Stimulated activated naive CD4-positive, alpha-beta T cell treated with Interleukin-2 at 50 U/mL for 16 hours (primary cell): ENCODE measurements at places on chromosomes 2 and 18.

DNA sequence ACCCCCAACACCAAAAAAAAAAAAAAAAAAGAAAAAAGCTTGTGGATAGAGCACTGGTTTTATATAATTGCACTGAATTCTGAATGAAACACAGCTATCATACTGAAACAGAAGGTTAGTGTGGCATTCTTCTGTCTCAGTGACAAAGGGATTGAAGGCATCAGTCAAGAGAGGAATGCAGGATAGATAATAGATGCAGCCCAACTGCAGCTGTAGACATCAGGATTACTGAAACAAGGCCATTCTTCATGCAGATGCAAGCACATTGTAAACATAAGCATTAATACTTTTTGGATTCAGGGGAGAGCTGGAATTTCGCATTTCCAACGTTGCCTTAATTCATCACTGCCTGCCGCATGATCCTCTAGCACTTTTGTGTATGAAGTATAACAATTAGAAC is 897.4 kb upstream of the KLHL29 start:
- no peak for DNase-seq

GRCh38 chr18:79829136-79829854 is 31.6 kb downstream of the KCNG2 start:
- DNase-seq, result no peak

- no peak for DNase-seq
These were observed 170.1 kb downstream of the RPRM start for GRCh38 chr2:153308466-153308865.

- no peak for DNase-seq
These were observed 25.7 kb upstream of the B3GNT7 start for GRCh38 chr2:231369580-231370428.

DNA sequence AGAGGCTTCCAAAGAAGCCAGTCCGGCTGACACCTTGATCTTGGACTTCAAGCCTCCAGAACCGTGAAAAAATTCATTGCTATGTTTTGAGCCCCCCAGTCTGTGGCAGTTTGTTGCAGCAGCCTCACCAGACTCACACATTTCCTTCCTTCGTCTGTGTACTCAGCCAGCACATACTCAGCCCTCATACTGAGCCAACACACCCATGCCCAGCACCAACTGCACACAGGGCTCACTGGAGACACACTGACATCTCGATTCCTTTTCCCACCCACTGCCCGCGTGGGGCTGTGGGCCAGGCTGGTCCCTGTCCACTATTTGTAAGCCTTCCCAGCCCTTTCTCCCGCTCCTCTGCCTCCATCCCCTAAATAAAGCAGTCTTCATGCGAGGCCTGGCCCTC is 24.1 kb upstream of the NMUR1 start:
- DNase-seq, result no peak

GRCh38 chr2:48695991-48696390 is 59.5 kb downstream of the LHCGR start:
- DNase-seq, result no peak

DNA sequence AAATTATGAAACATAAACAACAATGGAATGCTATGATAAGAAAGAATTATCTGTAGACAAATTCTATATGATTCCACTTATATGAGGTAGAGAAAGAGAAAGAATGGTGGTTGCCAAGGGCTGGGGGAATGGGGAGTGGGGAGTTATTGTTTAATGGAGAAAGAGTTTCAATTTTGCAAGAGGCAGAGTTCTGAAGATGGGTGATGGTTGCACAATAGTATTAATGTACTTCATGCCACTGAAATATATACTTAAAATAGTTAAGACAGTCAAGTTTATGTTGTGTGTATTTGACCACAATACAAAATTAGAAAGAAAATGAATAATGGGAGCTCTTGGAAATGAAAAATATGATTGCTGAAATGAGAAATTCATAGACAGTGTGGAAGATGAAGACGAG is 22.6 kb upstream of the FAM117B start:
- no peak for DNase-seq

- DNase-seq, result no peak
These were observed 144.8 kb downstream of the ARHGAP28 start for GRCh38 chr18:6874315-6874714.

DNA sequence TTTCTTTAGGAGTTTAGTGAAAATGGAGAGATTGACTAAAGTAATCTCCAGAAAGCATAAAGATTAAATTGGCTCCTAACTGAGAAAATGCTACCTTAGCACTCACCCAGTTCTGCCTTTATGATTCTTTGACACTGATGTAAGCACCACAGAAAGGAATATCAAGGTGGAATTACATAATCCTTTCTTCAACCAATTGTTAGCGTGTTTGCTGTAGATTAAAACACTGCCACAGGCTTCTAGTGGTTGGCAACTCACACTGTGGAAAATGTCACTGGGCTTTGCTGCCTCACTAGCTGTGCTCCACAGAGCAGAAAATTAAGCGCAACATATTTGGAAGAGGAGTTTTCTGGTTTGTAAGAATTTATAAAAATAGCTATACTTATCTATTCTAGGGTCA is 104.1 kb downstream of the DLGAP1 start:
- DNase-seq, result no peak

DNA sequence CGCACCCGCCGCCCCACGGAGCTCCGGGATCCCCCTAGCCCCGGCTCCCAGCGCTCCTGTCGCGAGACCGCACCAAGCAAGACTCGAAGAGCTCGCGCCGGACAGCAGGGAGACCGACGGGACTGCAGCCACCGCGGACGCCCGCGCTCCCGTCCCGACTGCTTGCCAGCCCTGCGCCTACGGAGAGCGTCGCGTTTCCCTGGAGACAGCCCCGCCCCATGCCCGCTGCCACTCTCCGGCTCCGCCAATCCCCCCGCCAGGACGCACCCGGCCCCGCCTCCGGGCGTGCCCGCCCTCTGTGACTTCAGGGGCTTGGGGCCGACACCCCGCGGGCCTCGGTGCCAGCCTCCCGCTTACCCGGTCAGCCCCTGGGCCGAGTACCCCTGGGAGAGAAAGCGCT is at the start of gene ANKMY1:
Gene ANKMY1, minus strand, starts transcription at position 181 of the 400 bp plus-strand sequence. CDS start 653 bp downstream, outside the sequence.
- DNase-seq, result peak; percentile 50

DNA sequence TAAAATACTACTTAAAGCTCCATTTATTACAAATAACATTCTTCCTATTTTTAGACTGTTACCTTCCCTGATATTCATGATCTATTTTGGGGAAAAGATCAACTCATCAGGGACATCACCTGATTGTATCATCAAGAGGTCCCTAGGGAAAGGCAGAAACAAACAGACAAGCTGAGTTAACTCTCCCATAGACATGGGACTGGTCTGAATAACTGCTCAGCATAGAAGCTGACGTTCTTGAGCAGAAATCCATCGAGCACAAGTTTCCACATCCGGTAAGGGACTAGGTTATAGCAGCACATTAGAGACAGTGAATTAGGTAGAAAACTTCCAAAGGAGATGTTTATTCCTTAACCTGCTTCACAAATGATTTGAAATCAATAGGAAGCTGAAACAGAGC is 1100.4 kb upstream of the SLC39A10 start:
- DNase-seq, result no peak

- DNase-seq, result no peak
These were observed 56.7 kb upstream of the MSTN start for GRCh38 chr2:190119257-190119656.

DNA sequence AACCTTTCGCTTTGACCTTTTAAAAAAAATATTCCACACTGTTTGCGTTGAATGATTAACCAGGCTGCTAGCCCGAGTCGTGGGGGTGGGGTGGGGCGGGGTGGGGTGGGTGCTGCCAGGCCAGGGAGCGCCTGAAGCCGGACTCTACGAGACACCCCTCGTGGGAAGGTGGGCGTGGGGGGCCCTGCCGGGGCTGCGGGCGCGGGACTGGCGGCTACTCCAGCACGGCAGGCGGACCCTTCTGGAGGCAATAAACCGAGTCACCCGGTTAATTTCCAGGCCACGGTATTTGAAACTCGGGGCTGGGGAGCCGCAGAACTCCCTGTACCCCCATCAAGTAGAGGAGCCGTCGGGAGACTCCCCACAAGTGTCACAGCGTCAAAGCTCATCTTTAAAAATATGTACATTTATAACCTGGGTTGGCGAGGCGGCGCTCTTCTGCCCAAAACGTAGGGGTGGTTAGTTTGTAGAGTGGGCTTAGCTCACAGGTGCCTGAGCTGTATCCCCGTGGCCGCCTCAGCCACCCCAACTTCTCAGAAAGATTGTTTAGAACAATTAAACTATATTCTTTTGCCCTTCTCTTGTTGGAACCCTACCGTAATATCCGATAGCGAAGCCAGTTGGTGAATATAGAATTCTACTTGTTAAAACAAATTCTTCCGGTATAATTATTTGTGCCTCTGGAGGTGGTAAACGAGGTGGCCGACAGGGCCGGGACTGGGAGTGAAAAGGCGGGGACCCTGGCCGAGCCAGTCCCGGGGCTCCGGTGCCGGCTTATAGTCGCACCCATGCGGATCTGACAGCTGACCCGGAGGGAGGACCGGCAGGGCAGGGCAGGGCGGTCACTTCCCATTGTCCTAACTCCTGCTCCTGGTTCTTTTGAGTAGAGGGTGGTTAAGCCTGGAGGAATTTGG is 1.4 kb downstream of the B3GNT2 start:
- DNase-seq, result peak; percentile 35

DNA sequence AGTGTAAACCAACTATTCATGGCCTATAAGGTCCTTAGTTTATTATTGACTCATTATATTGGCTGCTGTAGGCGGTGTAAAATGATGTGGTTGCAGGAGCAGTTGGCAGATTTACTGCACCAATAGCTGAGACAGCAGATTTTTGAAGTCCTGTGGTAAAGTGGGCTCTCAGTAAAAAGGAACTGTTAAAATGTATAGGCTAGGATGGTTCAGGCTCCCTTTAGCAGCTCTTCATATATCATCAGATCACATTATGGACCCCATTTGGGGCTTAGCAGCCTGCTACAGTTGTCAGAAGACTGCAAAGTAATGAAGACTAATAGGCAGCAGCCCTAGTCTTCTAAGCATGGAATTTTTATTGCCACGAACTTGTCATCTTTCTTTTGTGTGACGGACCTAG is 27.8 kb downstream of the MTX2 start:
- no peak for DNase-seq

GRCh38 chr2:152247337-152247695 is 71.8 kb upstream of the STAM2 start:
- no peak for DNase-seq

DNA sequence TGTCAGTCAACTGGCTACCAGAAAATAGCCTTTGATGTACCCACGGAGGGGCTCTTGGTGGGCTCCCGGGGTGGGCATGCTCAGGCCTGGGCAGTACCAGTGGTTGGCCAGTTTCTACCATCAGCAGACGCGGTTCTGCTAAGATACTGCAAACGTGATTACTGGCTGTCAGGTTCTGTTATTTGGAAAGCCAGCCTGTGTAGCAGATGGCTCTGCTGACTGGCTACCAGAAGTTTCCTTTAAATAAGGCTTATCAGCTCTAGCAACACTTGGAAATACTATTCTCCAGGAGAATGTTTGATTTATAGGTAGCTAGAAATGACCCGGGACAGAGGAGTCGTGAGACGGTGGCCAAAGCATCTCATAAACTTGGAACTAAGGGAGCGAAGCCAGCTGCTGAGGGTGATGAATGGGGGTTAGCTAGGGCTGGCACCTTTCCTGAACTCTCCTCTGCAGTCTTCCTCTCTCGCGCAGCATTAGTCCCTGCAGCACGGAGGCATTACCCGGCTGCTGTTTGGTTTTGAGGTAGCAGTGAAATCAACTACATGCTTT is 171.9 kb downstream of the AGAP1 start:
- no peak for DNase-seq

DNA sequence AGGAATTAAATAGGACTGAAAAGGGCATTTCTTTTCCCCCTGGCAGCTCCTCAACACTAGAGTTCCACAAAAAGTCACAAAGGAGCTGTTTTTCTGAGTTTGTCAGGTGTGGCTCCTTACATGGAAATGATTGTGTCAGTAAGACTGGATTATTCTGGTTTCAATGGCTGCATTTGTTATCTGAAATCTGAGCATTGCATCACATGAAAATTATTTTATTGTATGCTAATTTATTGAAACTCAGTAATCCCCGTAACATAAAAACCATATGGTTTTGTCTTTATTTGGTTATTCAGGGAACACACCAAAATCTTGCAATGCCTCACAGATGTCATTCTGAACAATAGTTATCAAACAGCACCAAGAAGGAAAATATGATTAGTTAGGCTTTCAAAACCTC is 439.7 kb upstream of the TNP1 start:
- DNase-seq, result no peak

- DNase-seq, result no peak
These were observed 52.2 kb upstream of the TSPYL6 start for GRCh38 chr2:54308186-54308585.
